ENCODE measurements at places on chromosomes 7 and 10.
A peak's percentile ranks its signal among the peaks of the same experiment; 100 is the strongest.

- H3K27me3 ChIP-seq, result no peaks in the 10 kb centered on the region
- H3K4me1 ChIP-seq, result no peaks in the 10 kb centered on the region
- no peaks in the 10 kb centered on the region for H3K36me3 ChIP-seq
- H3K4me3 ChIP-seq, result no peak overlapping the region
- H3K27ac ChIP-seq, result no peak overlapping the region
Measured at GRCh38 chr10:126166797-126167196, 221.5 kb downstream of the ADAM12 start.

DNA sequence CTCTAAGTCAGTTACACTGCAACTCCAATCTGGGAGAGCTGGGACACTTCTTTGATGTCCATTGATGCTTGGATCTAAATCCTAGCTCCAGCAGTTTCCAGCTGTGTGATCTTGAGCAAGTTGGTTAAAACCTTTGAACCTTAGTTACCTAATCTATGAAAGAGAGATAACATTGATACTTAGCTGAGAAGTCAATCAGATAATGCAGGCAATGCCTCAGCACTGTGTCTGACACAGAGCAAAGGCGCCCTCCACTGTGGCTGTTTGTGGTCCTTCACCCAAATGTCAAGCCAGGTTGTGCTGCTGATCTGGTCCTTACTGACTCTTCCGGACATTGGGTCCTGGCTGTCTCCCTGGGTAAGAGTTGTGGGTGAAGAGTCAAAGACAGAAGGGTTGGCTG, 20.2 kb downstream of the DNTT start:
- H3K4me1 ChIP-seq, result no peaks in the 10 kb centered on the region
- no peak overlapping the region for H3K27ac ChIP-seq
- no peaks in the 10 kb centered on the region for H3K27me3 ChIP-seq
- no peak for DNase-seq
- no peak overlapping the region for H3K4me3 ChIP-seq
- no peaks in the 10 kb centered on the region for H3K36me3 ChIP-seq

DNA sequence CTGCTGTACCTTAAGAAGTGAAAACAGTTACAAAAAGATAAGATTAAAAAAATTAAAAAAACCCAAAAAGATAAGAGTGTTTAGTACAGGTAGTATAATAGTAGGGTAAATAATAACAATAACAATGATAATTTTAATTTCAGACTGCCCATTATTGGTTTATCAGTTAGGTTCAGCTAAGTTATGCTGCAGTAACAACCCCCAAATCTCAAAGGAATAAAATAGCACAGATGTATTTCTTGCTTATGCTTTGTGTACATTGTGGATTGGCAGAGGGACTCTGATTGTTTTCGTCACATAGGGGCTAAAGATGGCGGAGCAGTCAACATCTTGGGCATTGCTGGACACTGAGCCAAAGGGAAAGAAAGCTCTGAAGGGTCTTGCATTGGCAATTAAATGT, 264.6 kb downstream of the LRMDA start:
- no peak overlapping the region for H3K4me3 ChIP-seq
- no peak overlapping the region for H3K27ac ChIP-seq
- H3K36me3 ChIP-seq, result no peaks in the 10 kb centered on the region
- peaks cover 3% of the 10 kb centered on the region for H3K27me3 ChIP-seq
- H3K4me1 ChIP-seq, result no peaks in the 10 kb centered on the region

- no peaks in the 10 kb centered on the region for H3K4me1 ChIP-seq
- no peak overlapping the region for H3K27ac ChIP-seq
- no peak for DNase-seq
- no peaks in the 10 kb centered on the region for H3K27me3 ChIP-seq
Measured at GRCh38 chr7:70539205-70539604, 592.7 kb upstream of the GALNT17 start.

GRCh38 chr7:29328045-29328444, 133.5 kb downstream of the CHN2 start:
- no peaks in the 10 kb centered on the region for H3K36me3 ChIP-seq
- no peak overlapping the region for H3K27ac ChIP-seq
- H3K27me3 ChIP-seq, result no peaks in the 10 kb centered on the region

DNA sequence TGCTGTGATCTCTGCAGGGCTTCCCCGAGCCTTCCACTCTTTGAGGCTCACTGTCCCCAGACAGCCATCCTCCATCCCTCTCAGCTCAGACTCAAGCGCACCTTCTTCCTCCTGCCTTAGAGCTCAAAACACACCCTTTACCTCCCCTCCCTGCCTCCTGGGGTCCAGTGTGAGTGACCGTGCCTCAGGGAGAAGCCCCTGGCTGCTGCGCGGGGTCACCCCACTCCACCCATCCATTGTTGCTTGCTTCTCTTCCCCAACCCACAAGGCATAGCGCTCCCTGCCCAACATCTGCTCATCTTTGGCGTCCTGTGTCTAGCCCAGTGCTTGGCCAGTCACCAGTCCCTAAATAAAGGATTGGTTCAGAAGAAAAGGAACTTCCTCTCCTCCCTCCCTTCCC, 170.3 kb downstream of the TCERG1L start:
- H3K27ac ChIP-seq, result no peak overlapping the region
- H3K4me1 ChIP-seq, result no peaks in the 10 kb centered on the region
- DNase-seq, result no peak

- no peaks in the 10 kb centered on the region for H3K27me3 ChIP-seq
- no peak for DNase-seq
- H3K4me3 ChIP-seq, result peak overlapping the region; percentile 43
- H3K4me1 ChIP-seq, result peaks cover 64% of the 10 kb centered on the region
- H3K36me3 ChIP-seq, result no peaks in the 10 kb centered on the region
Measured at GRCh38 chr7:130956417-130957136, 222.6 kb upstream of the KLF14 start.

- no peaks in the 10 kb centered on the region for H3K27me3 ChIP-seq
- peak overlapping the region; percentile 65 for H3K27ac ChIP-seq
- H3K4me3 ChIP-seq, result no peak overlapping the region
- H3K4me1 ChIP-seq, result peaks cover 55% of the 10 kb centered on the region
- DNase-seq, result no peak
- no peaks in the 10 kb centered on the region for H3K36me3 ChIP-seq
Measured at GRCh38 chr10:26475386-26475785, 37.2 kb downstream of the APBB1IP start.

DNA sequence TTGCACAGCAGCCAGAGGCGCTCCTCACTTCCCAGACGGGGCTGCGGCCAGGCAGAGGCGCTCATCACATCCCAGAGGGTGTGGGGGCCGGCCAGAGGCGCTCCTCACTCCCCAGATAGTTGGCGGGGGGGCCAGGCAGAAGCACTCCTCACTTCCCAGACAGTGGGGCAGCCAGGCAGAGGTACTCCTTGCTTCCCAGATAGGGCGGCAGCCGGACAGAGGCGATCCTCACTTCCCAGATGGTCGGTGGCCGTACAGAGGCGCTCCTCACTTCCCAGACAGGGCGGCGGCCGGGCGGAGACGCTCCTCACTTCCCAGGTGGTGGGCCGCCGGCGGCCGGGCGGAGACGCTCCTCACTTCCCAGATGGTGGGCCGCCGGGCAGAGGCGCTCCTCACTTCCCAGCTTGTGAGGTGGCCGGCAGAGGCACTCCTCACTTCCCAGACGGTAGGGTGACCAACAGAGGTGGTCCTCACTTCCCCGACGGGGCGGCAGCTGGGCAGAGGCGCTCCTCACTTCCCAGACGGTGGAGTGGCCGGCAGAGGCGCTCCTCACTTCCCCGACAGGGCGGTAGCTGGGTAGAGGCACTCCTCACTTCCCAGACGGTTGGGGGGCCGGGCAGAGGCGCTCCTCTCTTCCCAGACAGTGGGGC, 26.5 kb downstream of the CCNY start:
- no peak for DNase-seq
- H3K36me3 ChIP-seq, result no peaks in the 10 kb centered on the region
- H3K4me1 ChIP-seq, result peaks cover 5% of the 10 kb centered on the region

GRCh38 chr10:23725548-23725947, 286.7 kb downstream of the OTUD1 start:
- H3K36me3 ChIP-seq, result no peaks in the 10 kb centered on the region
- DNase-seq, result no peak
- no peak overlapping the region for H3K27ac ChIP-seq
- H3K27me3 ChIP-seq, result no peaks in the 10 kb centered on the region
- H3K4me3 ChIP-seq, result no peak overlapping the region
- H3K4me1 ChIP-seq, result no peaks in the 10 kb centered on the region

DNA sequence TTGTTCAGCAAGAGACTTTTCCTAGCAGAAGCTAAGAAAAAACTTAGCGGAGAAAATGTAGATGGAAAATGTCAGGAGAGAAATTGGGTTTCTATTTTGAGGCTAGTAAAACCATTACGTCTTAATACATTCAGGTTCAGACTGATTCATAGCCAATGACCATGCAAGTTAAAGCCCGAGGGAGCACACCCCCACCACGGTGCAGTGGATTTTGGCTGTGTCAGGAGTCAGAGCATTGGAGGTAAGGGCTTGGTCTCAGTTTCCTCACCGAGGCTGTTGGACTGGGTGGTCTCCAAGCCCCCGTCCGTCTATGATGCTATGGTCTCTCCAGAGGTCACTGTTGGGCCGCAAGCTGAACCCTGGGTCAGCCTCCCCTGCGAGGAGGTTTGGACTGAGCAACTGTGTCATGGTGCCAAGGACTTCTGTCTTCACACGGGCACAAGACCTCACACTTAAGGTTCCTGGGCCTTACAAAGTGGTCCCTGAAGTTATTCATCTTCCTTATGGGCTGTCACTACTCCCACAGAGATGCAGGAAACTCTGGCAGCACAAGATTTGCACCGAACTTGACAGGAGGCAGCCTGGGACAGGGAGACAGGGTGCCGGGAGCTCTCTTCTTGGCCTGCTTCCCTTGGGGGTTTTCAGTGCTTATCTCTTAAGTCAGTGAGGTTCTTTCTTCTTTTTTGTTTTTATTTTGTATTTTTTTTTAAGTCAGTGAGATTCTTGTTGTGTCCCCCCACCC, 186.8 kb downstream of the PHTF2 start:
- H3K36me3 ChIP-seq, result no peaks in the 10 kb centered on the region
- H3K27ac ChIP-seq, result no peak overlapping the region
- H3K4me1 ChIP-seq, result peaks cover 3% of the 10 kb centered on the region
- no peak overlapping the region for H3K4me3 ChIP-seq

GRCh38 chr10:127151541-127151940, 44.9 kb downstream of the INSYN2A start:
- no peak overlapping the region for H3K4me3 ChIP-seq
- no peaks in the 10 kb centered on the region for H3K36me3 ChIP-seq
- H3K27me3 ChIP-seq, result no peaks in the 10 kb centered on the region
- DNase-seq, result no peak

DNA sequence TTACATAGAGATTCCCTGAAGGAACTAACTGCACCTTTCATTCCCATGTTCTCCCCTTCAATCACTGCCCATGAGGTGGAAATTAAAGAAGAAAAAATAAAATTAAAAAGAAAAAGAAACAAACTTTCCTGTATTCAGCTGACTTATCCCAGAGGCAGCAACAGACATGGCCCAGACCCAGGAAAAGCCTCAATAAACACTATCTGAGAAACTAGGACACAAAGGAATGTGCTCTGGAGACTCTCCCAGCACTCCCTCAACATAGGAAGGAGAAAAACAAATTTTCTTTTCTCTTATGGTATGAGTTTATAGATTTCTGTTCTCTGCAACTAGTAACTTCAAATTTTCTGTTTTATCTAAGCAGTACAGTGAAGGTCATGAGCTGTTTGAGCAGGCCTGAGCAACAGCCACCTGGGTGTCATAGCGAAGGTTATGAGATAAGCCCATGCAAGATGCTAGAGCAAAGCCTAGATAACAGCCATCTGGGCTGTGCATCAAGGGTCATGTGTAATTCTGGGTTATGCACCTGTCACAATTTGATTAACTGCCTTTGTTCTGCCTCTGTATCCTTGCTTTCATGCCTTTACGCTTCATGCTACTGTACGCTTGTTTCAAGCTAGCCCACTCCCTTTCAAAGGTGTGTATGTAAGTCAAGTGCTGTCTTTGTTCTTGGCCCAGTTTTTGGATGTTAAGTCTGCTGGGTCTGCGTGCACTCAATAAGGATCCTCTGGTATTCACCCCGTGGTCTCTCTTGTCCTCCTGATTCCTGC, 11.0 kb upstream of the OR6B1 start:
- no peak overlapping the region for H3K4me3 ChIP-seq
- no peak for DNase-seq
- H3K27me3 ChIP-seq, result no peaks in the 10 kb centered on the region
- H3K36me3 ChIP-seq, result no peaks in the 10 kb centered on the region
- H3K4me1 ChIP-seq, result no peaks in the 10 kb centered on the region

GRCh38 chr10:30791197-30791611, 161.7 kb upstream of the LYZL2 start:
- H3K4me1 ChIP-seq, result peaks cover 16% of the 10 kb centered on the region
- H3K27me3 ChIP-seq, result no peaks in the 10 kb centered on the region
- H3K4me3 ChIP-seq, result no peak overlapping the region
- DNase-seq, result no peak
- H3K27ac ChIP-seq, result no peak overlapping the region

GRCh38 chr7:50305583-50306493, 1.3 kb downstream of the IKZF1 start:
- H3K27me3 ChIP-seq, result no peaks in the 10 kb centered on the region
- no peak for DNase-seq
- peaks cover 4% of the 10 kb centered on the region for H3K36me3 ChIP-seq
- H3K27ac ChIP-seq, result peak overlapping the region; percentile 86
- peak overlapping the region; percentile 79 for H3K4me3 ChIP-seq
- peaks cover 24% of the 10 kb centered on the region for H3K4me1 ChIP-seq

GRCh38 chr7:39910108-39910869, 39.8 kb upstream of the CDK13 start:
- no peaks in the 10 kb centered on the region for H3K27me3 ChIP-seq
- H3K4me3 ChIP-seq, result no peak overlapping the region
- no peaks in the 10 kb centered on the region for H3K36me3 ChIP-seq
- no peak for DNase-seq
- H3K4me1 ChIP-seq, result no peaks in the 10 kb centered on the region
- H3K27ac ChIP-seq, result no peak overlapping the region

GRCh38 chr10:89303161-89303560, 1.3 kb downstream of the IFIT2 start:
- no peaks in the 10 kb centered on the region for H3K27me3 ChIP-seq
- peak overlapping the region; percentile 5 for H3K4me3 ChIP-seq
- H3K27ac ChIP-seq, result no peak overlapping the region
- DNase-seq, result no peak
- peaks cover 22% of the 10 kb centered on the region for H3K36me3 ChIP-seq

- H3K4me1 ChIP-seq, result no peaks in the 10 kb centered on the region
- no peak for DNase-seq
- H3K27ac ChIP-seq, result no peak overlapping the region
- no peak overlapping the region for H3K4me3 ChIP-seq
Measured at GRCh38 chr10:110834629-110835301, 37.0 kb upstream of the PDCD4 start.

- H3K36me3 ChIP-seq, result no peaks in the 10 kb centered on the region
- peak overlapping the region; percentile 88 for H3K27ac ChIP-seq
- H3K4me1 ChIP-seq, result peaks cover 15% of the 10 kb centered on the region
Measured at GRCh38 chr10:61899069-61899531, 2.4 kb upstream of the ARID5B start.

DNA sequence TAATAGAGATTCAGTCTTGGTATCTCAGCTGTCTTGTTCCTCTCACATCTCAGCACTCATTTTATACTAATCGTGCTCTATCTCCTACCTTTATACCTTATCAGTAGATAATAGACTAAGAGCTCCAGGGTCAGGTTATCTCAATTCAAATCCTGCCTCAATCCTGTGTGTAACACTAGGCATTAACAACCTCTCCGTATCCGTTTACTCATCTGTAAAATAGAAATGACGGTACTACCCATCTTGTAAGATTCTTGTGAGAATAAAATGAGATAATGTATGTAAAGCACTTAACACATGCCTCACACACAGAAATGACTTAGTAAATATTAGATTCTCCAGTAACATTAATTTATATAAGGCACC, 622 bp upstream of the P4HA1 start:
- no peak for DNase-seq
- peaks cover 6% of the 10 kb centered on the region for H3K4me1 ChIP-seq
- H3K4me3 ChIP-seq, result peak overlapping the region; percentile 86
